ENCODE measurements at places on chromosomes 13 and 19.

DNA sequence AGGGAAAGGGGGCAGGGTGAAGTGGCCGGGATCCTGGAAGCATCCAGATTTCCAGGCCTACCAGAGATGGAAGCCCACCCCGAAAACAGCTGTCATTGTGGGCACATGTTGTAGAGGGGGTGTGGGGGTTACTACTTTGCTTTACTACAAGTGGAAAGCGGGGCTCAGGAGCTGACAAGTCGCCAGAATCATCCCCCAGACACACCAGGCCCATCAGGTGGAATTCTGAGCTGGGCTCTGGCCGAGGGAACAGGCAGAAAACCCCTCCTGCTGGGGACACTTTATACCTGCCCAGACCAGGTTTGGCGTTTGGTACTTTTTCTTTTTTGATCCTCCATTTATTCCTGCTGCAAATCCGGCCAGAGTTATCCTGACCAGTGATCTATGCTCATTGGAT lies 3.8 kb downstream of the CDX2 start:
- DNase-seq = no peak

DNA sequence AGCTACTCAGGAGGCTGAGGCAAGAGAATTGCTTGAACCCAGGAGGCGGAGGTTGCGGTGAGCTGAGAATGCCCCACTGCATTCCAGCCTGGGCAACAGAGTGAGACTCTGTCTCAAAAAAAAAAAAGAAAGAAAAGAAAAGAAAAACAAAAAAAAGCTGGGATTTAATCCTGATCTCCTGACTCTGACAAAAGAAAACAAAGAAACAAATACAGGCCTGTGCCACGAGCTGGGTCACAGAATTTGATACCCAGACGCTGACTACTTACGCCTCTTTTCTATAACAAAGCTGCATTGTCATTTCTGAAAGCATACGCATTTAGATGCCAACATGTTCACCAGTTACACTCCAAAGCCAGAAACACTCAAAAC lies 18.2 kb upstream of the GTF2F2 start:
- DNase-seq = no peak

- DNase-seq = no peak
These were observed 128.3 kb upstream of the MCF2L start for GRCh38 chr13:112840472-112841302.

- no peak for DNase-seq
These were observed 24.4 kb upstream of the LDLR start for GRCh38 chr19:11064831-11065303.
